Stimulated activated CD4-positive, alpha-beta T cell treated with anti-CD3 and anti-CD28 coated beads, Interleukin-1b, Interleukin-23, amount 100 ng/mL, for 1 hour (primary cell): ENCODE measurements at places on chromosomes 7 and 10.

GRCh38 chr7:67619175-67619574, 622.5 kb downstream of the TYW1 start:
- DNase-seq = no peak

DNA sequence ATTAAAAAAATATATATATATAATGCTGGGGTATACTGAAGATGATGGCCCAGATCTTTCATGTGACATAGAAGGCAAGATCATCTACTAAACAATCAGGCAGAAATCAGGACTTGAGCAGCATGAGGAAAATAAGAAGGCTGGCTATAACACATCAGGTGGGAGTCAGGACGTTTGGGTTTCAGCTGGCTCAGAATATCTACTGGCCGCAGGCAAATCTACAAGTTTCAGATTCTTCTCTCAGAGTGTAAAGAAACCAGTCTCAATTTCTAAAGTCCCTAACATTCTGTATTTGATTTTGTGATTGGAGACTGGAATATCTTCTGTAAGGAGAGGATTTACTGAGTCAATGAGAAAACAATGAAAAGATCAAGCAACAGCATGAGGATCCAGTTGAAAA, 37.7 kb upstream of the FAM3C start:
- no peak for DNase-seq

DNA sequence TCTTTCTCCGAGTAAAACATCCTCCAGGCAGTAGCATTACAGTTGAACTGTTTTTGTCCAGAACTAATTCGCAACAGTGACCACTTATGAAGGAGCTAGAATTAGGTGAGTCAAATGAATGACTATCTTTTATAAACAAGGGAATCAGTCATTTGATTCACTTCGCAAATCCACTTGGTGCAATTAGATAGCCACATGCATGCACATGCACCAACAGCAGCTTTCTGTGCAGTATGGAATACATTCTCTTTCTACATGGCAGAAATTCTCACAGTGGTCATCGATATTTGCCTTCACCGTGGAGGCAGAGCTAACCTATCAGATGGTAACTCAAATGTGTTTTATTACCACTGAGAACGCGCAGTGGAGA, 118.8 kb downstream of the CDK6 start:
- no peak for DNase-seq

DNA sequence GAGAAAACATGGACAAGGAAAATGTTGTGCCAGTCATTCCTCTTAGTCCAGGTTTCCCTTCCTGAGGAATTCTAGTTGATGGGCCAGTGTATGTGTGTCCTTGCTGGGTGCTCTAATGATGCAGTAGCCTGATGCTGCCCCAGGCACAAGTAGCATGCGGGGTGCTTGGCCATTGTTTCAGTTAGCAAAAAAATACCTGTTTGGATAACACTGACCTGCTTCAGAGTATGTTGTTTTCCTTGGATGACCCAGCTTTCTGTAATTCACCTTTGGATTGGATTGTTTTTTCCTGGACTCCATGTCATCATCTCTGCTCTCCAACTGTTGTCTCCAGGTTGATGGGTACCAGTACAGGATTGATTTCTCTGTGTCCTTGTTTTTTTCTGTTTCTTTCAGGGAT, 169.2 kb downstream of the SND1 start:
- no peak for DNase-seq
